Activated CD8-positive, alpha-beta memory T cell treated with anti-CD3 and anti-CD28 coated beads for 48 hours (primary cell): ENCODE measurements at places on chromosomes 5 and 9.

DNA sequence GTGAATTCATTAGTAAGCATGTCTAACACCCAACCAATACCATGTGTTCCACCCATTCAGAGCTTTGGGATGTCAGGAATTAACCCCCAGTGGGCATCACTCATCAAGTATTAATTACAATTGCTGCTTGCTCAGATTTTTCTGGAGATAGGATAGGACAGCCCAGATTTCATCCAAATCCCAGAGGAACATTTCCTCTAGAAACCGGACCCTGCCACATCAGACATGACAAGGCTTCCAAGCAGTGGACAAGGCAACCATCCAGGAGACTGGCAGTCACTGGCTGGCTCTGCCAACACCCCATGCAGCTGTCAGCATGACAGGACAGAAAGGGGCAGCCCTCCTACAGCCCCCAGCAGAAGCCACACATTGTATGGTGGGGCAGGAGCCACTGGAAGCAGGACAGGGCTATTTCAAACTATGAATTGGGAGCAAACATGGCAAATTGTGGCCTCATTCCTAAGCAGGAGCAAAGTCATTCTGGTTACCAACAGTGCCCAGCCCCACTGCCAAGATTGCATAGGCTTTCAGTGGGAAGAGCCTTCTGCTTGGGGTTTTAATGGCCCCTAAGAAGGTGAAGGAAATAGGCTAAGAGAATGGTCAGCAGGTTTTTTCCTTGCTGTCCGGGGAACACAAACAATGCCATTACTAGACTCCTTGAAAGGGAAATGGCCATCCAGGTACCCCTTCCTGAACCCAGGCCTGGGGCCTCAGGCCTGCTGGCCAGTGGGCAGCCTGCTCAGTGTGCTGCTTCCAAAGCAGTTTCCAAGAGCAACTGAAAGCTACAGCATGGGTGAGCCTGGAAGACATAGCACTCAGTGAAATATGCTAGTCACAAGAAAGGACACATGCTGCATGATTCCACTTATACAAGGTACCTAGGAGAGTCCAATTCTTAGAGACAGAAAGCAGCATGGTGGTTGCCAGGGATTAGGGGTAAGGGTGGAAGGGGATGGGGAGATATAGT lies 294.7 kb upstream of the SLC30A5 start:
- DNase-seq = no peak

- no peak for DNase-seq
Observed at GRCh38 chr9:115980502-115980901, 173.1 kb upstream of the PAPPA start.

DNA sequence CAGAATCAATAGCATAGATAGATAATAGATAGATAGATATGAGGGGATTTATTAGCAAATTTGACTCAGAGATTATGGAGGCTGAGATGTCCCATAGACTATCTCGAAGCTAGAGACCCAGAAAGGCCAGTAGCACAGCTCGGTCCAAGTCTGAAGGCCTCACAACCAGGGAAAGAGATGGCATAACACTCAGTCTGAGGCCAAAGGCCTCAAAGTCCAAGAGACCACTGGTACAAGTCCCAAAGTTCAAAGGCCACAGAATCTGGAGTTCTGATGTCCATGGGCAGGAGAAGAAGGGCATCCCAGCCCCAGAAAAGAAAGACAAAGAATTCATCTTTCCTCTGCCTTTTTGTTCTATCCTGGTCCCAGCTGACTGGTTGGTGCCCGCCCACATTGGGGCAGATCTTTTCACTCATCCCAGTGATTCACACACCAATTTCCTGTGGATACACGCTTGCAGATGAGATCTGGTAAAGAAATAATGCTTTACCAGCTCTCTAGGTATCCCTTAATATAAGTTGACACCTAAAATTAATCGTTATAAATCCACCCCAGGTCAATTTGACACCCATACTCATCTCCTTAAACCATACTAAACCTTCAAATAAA lies 127.8 kb upstream of the FBN2 start:
- DNase-seq = no peak

DNA sequence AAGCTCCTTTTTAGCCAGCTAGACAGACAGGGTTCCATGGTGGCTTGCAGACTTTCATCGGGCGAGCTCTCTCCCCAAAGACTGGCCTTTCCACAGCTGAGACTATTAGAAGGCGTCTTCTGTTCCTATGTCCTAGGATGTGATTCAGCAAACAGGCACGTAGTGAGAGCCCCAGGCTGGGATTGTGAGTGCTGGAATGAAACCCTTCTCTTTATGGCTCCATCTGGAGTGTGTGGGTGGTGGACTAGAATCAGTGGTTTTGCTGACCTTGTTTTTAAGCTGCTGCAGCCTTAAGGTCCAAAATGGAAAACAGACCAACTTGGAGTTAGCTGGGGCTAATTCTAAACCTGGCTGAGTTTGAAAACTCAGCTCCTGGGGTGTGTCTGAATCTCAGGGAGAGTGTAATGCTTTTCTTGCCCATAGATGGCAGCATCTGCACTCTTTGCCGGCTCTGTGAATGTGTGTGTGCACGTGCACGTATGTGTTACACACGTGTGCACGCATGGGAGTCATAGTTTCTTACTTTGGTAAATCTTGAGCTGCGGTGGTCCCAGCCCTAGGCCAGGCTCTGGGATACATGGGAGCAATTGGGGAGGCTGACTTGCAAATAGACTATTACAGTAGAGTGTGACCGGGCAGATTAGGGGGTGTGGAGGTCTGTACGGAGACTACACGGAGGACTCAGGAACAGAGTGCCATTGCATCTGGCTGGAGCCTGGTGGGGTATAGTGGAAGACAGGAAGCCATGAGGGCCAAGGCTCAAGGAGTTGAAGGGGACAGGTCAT lies 10.7 kb downstream of the GSN start:
- DNase-seq = no peak

GRCh38 chr5:55151923-55152842 lies 7.8 kb upstream of the GPX8 start:
- DNase-seq = no peak

GRCh38 chr5:31894141-31894540 lies 255.2 kb downstream of the PDZD2 start:
- DNase-seq = no peak

DNA sequence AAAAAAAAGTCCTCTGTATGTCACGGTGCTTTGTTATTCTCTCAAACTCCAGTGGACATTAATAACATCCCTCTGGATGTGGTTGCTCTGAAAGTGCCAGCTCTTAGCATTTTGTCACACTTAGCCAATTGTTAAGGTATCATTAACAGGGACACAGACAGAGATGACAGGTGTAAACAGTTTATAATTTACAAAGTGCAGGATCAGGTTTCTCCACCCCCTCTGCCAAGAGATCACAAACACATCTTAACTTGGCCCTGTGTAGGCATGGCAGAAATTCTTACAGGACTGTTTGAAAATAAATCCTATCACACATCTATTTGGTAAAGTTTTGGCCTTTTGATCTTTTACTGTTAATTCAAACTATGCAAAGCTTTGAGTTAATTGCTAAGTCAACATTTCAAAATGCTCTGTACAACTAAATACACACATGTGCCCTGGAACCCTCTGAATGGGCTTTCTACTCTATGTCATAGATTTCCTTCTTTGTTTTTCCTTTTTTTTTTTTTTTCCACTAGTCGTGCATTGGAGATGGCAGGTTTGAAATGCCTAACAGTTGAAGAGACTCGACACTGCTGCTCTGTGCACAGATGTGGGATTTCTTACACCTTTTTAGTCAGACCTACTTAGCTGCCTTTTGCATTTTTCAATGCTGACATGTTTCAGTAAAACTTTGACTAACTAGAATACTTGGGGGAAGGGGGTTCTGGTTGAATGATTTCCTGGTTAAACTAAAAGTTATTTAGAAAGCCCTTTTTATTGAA lies 41.7 kb downstream of the SEMA6A start:
- no peak for DNase-seq

DNA sequence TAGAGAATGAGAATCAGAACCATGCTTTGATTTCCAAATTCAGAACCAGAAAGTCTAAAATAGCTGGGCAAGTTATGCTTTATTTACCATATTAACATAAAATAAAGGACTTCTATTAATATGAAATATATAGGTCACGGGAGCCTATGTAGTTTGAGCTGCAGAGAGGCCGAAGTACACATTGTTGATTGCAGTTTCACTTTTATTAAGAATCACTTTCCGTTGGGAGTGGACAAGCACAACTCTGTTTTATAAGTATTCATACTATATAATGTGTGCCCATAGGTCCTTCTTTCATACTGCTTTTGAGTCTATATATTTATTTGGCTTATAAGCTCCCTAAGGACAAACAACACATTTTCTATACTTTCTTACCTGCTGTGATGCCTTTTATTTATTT lies 58.7 kb upstream of the DMRT3 start:
- DNase-seq = no peak

- DNase-seq = no peak
Observed at GRCh38 chr5:141729387-141730006, 47.5 kb upstream of the ARAP3 start.

- DNase-seq = no peak
Observed at GRCh38 chr9:15641291-15641690, 88.4 kb downstream of the CCDC171 start.

DNA sequence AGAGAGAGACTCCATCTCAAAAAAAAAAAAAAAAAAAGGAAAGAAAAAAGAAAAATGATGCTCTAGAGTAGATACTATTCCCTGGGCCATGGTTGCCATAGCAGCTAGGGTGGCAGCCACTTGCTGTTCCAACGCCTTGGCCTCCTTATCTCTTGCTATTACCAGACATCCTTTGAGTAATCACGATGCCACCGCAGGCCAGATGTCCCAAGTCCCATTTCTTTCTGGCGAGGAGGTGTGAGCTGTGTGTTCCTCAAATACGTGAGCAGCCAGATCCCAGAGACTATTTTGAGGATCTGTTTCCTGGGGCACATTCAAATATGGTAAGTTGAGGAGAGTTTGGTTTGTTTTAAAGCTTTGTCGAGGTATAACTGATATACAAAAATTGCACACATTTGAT lies 23.4 kb upstream of the GFPT2 start:
- DNase-seq = no peak

GRCh38 chr5:112418659-112419163 lies 366 bp downstream of the EPB41L4A start:
- DNase-seq = no peak

- DNase-seq = no peak
Observed at GRCh38 chr5:101418713-101419118, 515.6 kb upstream of the ST8SIA4 start.

GRCh38 chr5:83639911-83640310 lies 80.7 kb downstream of the HAPLN1 start:
- no peak for DNase-seq

- DNase-seq = no peak
Observed at GRCh38 chr5:113692891-113693457, 179.5 kb downstream of the YTHDC2 start.

- peak; percentile 60 for DNase-seq
Observed at GRCh38 chr5:127072861-127073846, at the start of gene C5orf63. C5orf63 (minus strand) TSS chr5:127073502; CDS start chr5:127058995, 14,507 bp downstream.

DNA sequence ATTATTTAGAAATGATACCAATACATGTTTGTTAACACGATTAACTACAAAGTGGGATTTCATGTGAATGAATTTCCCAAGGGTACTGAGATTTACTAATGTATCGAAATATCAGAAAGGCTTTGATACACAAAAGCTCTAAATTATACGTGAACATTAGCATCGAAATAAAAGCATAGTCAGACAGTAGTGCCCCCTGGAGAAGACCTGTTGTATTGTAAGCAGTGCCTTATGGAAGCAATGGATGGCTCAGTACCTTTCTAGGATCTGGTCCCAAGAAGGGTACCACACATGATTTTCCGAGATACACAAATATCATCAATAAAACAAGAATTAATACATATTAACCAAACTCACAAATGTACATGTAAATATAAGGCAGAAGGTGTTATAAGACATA lies 153.8 kb downstream of the CDH12 start:
- DNase-seq = no peak

GRCh38 chr9:104322596-104322995 lies 181.5 kb upstream of the OR13F1 start:
- DNase-seq = no peak

DNA sequence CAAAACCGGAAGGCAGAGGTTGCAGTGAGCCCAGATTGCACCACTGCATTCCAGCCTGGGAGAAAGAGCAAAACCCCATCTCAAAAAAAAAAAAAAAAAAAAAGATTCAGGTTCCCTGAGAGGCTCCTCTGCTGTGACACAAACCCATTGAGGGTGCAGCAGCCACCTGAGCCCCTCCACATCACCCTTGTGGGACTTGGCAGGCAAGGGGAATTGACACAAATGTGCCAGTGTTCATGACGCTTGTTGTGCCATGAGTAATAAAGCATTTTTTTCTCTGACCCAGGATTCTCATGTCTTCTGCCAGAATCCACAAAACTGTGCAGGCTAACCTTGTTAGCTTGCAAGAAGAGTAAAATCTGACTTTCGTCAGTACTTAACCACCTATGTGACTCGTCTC lies 149.6 kb downstream of the TTC39B start:
- DNase-seq = no peak

GRCh38 chr5:32690153-32690552 lies 21.0 kb upstream of the NPR3 start:
- DNase-seq = no peak

GRCh38 chr5:107868650-107869409 lies 198.1 kb upstream of the EFNA5 start:
- no peak for DNase-seq

GRCh38 chr5:109161914-109162683 lies 247.7 kb downstream of the PJA2 start:
- no peak for DNase-seq

GRCh38 chr9:19496321-19497050 lies 87.7 kb downstream of the ACER2 start:
- DNase-seq = no peak

- no peak for DNase-seq
Observed at GRCh38 chr9:89929315-89929672, 324.5 kb downstream of the GADD45G start.

- no peak for DNase-seq
Observed at GRCh38 chr5:16812911-16813310, 123.2 kb downstream of the MYO10 start.

DNA sequence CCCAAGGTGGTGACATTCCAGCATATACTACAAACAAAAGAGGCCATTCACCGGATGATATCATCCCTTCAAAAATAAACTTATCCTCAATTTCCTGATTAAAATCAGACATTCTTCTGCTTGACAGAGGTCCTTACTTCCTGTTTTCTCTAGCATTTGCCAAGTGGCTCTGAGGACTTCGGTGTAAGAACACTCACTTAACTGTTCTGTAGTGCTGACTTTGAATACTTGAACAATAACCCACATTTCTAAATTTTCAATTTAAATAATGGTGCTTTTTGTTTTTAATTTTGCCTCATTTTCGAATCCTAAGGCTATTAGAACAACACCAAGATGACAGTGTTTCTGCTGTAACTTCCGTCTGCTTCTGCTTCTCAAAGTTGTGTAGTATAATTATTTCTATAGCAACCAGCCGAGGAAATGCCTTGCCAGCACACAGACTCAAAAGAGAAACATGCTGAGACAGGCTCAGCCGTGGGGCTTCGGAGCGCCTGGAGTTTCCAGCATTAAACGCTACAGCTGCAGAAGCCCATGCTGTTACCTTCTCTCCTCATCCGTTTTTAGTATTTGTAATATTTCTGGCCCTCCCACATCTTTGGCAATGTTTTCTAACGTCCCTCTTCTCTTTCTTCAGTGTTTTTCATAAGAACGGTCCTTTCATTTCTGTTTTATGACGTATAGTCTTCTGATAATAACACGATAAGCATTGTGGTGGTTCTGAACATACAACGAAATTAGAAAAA lies 19.5 kb upstream of the ANXA1 start:
- DNase-seq = peak; percentile 32
